ENCODE measurements at places on chromosomes 5 and 9.

DNA sequence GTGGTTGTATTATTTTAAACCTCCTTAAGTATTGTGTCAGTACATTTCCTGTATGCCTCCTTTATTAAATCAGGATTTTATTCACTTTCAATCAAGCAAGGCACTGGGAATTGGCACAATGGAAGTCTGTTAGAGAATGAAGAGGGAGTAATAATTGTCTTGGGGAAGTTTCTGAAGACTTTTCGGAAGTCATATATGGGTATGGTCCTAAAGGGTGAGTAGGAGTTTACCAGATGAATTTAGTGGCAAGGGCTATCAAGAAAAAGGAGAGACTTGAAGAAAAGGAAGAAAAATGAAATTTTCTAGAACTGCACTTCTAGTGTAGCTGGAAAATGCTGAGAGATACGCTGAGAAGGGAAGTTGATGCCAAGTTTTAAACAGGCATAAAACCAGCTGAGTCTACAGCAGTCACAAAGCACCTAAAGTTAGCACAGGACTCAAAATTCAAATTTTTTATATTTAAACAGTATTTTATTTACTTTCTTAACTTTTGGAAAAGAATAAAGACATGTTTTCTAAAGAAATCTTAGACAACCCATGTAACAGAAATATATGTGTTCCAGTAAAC, 184.9 kb downstream of the SMC2 start:
- DNase-seq: no peak

- no peak for DNase-seq
Measured at GRCh38 chr9:88538311-88539085, 3.5 kb downstream of the NXNL2 start.

- DNase-seq: no peak
Measured at GRCh38 chr5:14063138-14063537, 80.0 kb upstream of the TRIO start.

DNA sequence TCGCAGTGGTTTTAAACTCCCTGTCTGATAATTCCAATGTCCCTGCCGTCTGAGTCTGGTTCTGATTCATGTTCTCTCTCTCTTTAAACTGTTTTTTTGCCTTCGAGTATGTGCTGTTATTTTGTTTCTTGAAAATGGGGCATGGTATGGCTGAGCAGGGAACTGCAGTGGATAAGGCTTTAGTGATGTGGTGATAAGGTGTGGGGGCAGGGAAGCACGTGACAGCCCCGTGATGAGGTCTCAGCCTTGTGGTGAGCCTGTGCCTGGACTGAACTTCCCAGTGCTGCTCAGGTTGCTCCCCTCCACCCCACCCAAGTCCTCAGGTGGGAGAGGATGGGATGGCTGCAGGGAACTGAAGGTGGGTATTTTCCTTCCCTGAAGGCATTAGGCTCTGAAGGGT, 5.5 kb upstream of the ZNF354B start:
- no peak for DNase-seq

GRCh38 chr5:144196612-144197011, 25.9 kb downstream of the KCTD16 start:
- no peak for DNase-seq

GRCh38 chr9:86246752-86247161, 12.7 kb downstream of the C9orf153 start:
- peak; percentile 10 for DNase-seq

DNA sequence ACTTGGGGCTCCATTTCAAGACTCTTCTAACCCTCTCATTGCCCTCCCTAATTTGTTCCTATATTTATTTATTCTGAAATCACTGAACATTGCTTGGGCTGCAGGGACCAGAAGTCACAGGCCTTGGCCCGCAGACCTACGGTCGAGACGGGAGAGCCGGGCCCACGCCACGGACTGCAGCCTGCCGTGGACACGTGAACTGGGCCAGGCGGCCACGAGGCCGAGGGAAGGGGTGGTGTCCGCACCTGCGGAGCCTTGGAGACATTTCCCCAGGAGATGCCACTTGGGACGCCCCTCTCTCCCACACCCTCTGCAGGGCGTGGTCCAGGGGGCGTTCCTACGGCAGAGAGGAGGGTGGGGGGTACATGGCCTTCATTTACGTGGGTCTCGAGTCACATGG, 463.9 kb downstream of the ICE1 start:
- no peak for DNase-seq

GRCh38 chr5:177132136-177133095, 1.2 kb upstream of the NSD1 start:
- no peak for DNase-seq

- DNase-seq: no peak
Measured at GRCh38 chr5:170757182-170757601, 26.3 kb upstream of the GABRP start.

DNA sequence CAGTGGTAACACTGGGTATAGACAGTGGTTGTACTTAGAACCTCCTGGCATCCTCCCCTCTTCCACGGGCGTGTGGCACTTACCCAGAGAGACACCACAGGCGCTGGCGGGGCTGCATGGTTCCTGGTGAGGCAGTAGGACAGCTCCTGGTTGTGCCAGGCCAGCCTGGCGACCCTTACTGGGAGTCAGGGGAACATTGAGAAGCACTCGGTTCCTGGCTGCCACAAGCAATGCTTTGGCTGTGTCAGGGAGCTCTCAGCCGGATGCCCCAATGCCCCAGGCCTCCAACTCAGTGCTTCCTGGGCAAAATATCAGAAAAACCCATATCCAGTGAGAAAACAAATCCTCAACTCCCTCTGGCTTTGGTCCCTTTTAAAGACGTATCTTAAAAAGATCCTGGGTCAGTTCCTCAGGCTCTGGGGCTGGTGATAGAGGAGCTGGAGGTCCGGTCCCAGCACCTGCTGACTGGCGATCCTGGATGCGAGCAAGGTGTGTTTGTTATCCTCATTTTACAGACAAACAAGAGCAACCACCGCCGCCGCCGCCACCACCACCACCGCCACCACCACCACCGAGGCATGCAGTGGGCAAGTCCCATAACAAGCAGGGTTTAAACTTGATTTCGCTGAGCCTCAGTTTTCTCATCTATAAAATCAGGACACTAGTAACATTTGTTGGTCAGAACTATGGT, 4.2 kb downstream of the NKX2-5 start:
- DNase-seq: no peak

DNA sequence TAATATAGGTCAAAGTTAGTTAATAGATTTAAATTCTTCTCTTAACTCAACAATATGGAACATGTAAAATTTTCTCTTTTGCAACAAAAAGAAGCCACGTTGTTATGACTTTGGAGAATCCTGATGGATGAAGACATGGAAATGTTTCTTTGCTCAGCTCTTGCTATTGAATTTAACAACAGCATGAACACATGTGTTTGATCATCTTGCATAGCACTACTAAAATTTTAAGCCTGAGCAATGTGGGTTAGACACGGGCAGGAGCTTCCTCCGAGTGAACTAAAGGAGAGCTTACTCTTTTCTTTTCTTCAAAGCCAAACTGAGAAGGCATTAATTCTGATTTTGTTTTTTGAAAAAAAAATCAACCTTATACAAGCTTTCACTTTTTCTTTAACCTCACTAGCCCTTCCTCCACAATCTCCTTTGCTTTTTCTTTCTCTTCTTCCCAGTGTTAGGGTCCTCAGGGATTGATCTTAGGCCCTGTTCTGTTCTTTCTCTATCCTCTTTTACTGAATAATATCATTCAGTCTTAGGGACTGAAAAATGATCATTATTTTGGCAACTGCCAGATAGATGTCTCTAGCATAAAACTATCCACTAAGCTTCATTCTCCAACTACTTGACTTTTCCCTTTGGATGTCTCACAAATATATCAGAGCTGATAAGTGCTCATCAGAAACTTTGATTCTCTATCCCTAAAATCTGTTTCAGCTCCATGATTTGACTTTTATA, 36.9 kb downstream of the ADAMTS19 start:
- no peak for DNase-seq

DNA sequence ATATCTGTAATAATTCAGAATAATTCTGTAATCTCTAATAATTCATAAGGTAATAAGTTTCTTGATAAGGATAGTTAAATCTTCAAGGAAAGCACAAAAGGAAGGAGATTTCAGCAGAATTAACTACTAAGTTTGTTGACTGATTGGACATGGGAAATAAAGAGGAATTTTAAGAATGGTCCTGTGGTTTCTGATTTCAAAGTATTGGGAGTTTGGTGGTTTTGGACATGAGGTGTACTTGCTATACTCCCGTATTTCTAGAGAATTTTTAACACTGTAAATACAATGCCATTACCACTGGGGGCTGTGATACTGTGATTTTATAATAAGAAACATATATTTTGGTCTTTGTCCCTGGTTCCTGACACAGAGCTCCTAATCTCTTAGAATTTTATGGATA, 123.9 kb downstream of the UNC13B start:
- no peak for DNase-seq

GRCh38 chr5:175921061-175921730, 46.9 kb downstream of the THOC3 start:
- no peak for DNase-seq

DNA sequence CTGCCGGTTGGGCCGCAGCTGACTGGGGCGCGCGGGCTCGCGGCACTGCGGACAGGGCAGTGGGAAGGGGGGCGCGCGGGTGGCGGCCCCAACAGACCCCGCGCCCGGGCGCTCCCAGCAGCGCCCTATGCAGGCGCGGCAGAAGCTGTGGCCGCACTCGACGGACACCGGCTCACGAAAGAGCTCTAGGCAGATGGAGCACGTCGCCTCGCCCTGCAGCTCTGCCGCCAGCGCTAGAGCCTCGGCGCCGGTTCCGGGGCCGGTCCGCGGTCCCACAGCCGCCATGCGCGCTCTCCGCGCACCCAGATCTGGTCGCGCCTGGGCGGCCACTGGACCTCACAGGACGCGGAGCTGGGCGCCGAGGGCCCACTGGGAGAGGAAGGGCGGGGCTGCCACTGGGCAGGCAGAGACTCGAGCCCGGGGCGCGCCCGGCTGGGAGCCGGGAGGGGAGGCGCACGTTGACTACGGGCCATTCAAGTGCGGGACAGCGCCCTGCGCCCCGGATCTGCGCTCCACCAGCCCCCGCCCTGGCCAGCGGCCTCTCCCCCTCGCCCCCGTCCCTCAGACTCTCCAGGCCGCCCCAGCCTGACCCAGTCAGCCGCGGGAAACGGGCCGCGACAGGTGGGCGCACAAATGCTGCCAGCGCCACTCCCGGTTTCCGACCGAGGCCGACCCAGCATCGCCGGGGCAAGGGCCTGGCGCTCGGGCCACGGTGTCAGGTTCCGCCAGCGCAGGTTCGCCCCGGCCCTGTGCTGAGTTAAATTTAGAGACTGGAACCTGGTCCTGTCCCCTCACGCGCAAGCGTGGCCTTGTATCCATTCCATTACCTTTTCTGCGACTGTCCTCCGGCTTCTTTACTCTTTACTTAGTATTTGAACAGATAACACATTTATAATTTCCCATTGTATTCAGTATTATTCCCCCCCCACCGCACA, at the start of gene TRIM7:
Gene TRIM7, minus strand, starts transcription at position 371 of the 935 bp plus-strand sequence. Its CDS starts 86 bp downstream, at position 285.
- no peak for DNase-seq

DNA sequence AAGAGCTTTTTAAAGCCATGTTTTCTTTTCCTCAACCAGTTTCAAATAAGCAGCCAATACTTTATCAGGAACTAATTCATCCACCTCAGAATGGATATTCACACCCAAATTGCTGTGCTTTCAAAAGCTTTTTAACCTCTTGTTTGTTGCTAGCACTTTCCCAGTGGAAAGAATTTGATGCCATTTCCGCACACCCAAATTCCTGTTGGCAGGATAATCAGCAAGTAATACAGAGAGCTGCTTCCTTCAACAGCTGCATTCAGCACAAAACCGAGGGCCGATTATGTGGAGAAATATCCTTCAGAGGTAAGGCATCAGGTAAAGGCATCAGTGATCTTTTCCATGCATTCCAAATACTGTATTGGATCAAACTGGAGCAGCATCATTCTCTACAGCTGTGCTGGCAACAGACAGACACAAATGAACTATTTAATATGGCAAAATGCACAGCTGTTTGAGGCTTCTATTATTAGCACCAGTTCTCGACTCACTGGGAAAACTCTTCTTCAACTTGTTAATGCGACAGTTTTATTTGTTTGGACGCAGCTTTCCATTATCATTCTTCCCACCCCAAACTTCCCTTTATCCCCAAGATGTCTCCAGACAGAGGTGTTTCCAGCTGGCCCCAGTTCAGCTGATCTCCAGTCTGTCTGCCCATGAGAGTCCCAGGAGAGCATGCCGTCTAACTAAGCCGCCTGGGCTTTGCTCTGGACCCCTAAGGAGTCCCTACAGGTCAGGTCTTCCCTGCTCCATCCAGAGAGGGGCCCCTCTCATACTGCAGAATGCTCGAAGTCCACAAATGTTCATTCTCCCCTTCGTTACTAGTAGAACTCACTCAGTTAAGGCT, 22.2 kb upstream of the MGAT1 start:
- DNase-seq: no peak

GRCh38 chr9:70539526-70539925, 125.1 kb upstream of the KLF9 start:
- no peak for DNase-seq

DNA sequence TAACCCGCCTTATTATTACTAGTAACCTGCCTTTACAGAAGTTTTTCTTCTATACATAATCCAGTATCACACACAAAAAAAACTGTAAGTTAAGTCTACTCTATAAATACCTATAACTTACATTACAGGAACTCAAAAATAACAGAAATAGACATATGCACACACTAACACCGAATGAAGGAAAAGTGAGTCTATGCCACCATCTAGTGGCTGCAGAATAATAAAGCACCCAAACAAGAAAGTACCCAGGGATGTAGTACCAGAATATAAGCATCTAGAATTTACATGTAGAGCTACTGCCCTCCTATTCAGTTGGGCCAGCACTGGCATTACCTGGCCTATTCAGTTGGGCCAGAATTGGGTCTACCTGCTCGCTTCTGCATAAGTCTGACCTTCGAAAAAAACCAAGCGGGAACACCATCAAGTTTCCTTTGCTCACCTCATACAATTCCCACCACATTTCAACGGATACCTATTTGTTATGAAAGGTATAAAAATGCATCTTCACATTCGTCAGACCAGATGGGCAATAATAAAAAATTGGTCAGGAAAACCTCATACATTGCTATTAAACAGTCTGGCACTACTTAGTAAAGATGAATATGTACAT, 4.0 kb upstream of the NIPSNAP3A start:
- peak; percentile 49 for DNase-seq

- DNase-seq: peak; percentile 95
Measured at GRCh38 chr5:124583469-124584350, 162.7 kb downstream of the ZNF608 start.

GRCh38 chr5:159458217-159458711, 128.0 kb upstream of the IL12B start:
- DNase-seq: peak; percentile 72

DNA sequence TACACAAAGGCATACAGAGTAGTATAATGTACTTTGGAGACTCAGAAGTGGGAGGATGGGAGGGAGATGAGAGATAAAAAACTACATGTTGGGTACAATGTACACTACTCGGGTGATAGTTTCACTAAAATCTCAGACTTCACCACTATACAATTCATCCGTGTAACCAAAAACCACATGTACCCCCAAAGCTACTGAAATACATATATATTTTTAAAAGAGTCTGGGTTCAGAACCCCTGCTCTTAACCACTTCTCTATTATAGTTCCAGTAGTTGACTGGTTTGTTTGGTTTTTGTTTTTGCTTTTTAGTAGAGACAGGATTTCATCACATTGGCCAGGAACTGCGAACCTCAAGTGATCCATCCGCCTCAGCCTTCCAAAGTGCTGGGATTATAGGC, 22.6 kb downstream of the SGTB start:
- no peak for DNase-seq

Data from GM12864 (cell line).